Spleen (tissue), 13 donors: ENCODE measurements at places on chromosomes 4 and X.

- DNase-seq, result no peak
Measured at GRCh38 chrX:39264023-39264422, 462.8 kb downstream of the MID1IP1 start.

DNA sequence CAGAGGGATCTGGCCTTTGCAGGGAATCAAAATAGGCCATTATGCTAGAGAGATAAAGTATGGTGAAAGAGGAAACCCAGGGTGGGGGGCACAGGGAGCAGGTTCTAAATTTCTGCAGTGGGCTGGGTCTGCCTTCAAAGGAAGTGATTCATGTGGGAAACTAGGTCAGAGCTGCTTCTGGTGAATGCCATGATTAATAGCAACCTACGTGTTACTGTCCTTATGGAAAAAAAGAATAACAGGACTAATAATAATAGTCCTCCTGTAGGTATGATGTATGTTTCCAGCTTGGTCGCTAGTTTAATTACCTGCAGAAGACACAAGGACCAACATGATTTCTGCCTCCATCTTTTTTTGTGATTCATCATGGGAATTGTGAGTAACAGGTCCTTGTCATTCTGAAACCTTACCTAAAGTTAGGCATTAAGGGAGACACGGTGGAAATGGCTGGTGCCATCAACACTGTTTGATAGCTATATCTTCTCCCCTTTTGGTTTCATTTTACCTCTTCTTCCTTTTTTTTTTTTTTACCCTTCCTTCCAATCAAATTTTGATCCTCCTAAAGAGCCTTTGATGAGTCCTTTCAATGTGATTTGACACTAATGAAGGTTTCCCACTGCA, 180.4 kb downstream of the CPEB2 start:
- no peak for DNase-seq

DNA sequence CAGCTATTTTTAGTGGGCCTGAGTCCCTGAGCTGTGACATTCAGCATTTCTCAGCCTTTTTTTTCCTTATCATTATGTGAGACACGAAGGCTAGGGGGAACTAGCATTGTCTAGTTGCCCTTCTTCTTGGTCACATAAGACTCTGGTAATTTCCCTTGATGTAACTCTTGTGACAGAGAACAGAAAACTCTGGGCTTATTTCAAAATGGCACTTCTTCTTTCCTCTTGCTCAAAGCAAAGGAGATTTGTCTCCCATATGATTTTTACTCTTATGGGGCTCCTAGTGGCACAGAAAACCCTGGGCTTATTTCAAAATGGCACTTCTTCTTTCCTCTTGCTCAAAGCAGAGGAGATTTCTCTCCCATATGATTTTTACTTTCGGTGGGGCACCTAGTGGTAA, 14.7 kb downstream of the ATXN3L start:
- DNase-seq, result no peak

GRCh38 chr4:48960988-48961635, 25.0 kb upstream of the CWH43 start:
- no peak for DNase-seq

- DNase-seq, result peak; percentile 54
Measured at GRCh38 chrX:155767876-155768769, 113.0 kb upstream of the VAMP7 start.

DNA sequence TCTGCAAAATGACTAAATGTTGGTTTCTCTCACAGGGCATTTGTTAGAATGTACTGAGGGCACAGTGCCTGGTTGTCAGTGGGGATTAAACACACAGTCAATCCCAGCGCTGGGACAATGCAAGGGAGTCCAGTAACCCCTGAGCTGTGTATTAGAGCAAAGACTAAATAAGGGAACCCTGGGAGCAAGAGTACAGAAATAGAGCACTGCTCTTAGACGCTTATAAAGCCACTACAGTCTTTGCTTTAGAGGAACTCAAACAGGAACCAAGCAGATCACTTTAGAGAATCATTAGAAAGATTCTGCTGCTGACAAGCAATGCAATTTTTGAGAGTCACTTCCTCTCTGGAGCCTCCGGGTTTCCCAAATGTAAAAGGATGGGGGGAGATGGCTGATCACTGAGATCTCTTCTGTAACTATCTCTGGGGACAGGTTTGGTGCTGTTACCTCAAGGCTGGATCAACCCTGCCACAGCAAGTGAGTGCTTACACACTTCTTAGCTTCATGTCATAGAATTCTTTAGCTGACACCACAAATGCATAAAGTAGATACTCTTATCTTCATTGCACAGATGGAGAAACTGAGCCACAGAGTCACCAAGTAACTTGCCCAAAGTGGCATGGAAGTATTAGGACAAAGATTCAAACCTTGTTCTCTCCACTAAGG, 137.8 kb upstream of the CPEB2 start:
- no peak for DNase-seq

DNA sequence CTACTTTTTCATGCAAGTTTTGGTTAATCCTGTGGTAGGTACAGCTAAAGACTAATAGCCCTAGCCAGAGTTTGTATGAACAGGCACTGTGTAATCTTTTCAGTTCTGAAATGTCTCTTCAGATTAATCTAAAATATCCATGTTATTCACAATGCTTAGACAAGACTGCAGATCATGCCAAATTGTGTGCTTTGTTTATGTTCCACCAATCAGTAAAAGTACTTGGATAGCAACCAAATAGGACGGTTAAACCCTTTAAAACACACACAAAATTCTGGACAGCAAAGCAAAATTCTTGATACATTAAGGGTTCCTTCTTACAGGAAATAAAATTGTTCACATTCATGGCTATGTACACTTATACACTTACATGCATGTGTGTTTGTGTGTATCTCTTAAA, 139.1 kb downstream of the KLHL13 start:
- no peak for DNase-seq

DNA sequence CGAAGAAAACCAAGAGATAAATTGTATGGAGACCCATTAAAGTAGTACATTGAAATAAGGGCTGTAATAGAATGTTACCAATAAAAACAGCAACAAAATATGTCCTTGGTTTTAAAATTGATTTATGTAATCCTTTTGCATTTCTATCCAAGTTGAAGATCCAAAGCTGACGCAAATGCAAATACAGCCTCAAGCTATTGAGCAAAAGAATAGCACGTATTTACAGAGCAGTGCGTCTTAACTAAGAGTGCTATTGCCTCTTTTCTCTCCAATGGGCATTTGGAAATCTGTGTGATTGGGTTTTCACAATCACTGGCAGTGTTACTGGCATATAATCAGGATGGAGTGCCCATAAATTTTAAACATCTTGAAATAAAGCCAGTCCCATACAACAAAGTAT, 417.4 kb downstream of the TLL1 start:
- no peak for DNase-seq

GRCh38 chrX:9110808-9111207, 76.9 kb upstream of the FAM9B start:
- DNase-seq, result no peak

- no peak for DNase-seq
Measured at GRCh38 chrX:22164770-22165388, 107.8 kb upstream of the CBLL2 start.

GRCh38 chrX:150903110-150903508, 4.6 kb upstream of the CD99L2 start:
- DNase-seq, result no peak

DNA sequence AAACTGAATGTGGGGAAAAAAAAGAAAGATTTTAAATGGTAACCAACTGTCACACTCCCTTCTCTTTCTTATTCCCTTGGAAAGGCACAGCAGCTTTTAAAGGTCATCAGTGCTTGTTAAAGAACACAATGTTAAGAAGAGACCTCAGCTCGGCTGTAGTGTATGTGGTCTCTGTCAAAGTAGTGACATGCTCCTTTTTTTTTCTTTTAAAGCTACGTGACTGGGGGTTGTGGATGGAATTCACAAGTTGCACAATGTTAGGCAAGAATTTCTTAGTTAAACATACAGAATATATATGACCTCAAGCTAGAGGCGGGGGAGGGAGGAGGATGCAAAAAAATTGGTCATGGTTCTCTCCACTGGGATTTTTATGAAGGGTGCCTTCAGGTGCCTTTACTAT, 45.6 kb downstream of the OCRL start:
- no peak for DNase-seq

- peak; percentile 92 for DNase-seq
Measured at GRCh38 chrX:154396973-154397887, 947 bp upstream of the RPL10 start.

DNA sequence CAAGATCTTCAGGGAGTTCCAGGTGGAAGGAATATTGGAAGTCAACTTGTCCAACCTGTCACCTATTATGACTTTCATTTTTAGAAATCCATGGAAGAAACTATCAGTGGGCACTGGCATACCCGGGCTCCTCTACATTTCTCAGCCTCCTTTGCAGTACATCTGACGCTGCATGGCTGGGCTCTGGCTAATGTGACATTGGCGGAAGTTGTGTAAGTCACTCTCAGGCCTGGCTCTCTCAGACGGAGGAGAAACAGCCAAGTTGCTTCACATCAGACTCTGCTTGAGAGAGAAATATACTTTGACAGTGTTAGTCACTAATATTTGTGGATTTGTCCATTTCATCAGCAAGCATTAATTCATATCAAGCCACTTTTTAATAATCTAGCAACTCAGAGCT, 4.5 kb downstream of the DCHS2 start:
- DNase-seq, result no peak

DNA sequence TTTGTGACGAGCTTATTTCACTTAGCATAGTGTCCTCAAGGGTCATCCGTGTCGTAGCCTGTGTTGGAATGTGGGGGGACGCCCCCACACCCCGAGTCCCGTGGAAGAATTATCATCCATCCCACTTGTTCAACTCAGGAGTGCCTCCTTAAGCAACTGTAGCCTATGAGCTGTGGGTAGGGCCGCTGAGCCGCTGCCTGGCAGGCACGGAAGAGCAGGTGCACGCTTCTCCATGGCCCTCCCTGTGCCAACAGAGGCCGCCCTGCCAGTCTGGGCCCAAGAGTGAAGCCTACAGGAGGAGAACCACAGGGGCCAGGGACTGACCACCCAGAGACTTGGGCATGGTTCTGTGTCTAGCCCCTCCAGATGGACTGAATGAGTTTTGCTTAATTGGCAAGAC, 2.3 kb upstream of the RGS12 start:
- DNase-seq, result no peak

GRCh38 chrX:8192276-8192675, 21.2 kb upstream of the VCX2 start:
- no peak for DNase-seq

DNA sequence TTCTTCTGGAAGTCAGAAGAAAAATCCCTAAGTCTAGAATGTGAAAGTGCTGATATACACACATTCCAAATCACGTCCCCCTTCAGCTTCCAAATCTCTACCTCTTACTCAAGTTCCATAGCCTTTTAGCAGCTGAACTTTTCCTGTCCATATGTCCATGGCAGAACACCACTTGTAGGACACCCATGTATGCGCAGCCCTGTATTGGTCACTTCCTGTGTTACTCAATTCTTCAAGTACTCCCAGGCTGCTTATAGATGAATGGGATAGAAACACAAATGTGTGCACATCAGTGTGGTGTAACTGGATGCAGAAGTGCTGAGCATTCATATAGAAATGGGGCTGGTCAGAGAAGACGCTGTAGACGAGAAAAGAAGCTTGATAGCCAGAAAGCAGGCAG, 18.8 kb downstream of the SRPX2 start:
- no peak for DNase-seq

DNA sequence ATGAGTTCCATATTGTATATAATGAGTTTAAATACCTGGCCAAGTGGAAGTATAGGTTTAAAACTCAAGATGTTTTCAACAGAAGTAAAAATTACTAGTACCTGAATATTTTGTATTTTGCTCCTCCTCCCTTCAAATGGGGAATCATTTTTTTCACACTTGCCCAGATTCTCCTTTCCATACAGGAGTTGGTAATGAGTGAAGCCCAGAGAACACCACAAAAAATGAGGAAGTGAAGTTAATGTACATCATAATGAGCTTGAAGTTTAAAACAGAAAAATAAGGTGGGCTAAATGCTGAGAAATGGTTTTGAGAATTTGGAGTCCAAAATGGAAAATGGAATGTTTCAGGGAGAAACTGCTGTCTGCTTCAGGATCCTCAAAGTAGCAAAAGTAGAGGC, 364.8 kb upstream of the EMCN start:
- DNase-seq, result no peak

DNA sequence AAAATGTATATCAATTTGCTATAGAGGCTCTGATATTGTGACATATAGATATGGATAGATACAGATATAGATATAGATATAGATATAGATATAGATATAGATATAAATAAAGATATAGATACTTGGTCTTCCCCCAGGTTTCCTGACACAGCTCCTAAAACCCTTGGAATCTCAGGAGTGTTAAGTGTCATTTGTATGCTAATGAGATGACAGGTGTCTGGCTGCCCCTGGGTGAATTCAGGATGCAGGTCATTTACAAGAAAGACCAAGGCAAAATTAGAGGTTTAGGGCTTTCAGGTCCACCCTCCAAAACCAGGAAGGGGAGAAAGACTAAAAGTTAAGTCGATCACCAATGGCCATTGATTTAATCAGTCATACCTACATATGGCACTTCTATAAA, 1034.8 kb downstream of the PDHA2 start:
- DNase-seq, result no peak

GRCh38 chrX:49661881-49662280, 33.9 kb downstream of the PAGE1 start:
- DNase-seq, result no peak

DNA sequence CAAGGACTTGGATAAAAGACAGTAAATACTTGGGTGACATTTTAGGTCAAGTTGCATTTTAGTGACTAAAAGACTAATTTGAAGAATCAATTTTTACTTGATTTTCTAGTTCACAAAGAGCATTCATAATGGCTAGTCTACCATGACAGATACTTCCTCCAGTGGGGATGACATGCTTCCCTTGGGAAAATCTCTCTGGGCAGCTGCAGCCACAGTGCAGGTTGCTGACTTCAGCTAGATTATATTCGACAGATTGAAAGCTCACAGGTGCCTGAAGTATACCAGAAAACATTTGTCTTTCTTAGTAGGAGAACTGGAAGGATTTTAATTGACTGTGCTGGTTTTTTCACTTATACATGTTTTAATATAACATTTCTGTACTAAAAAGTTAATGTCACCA, 209.6 kb upstream of the MAGEB2 start:
- DNase-seq, result no peak

GRCh38 chrX:1591863-1592469, 562 bp downstream of the AKAP17A start:
- peak; percentile 90 for DNase-seq

DNA sequence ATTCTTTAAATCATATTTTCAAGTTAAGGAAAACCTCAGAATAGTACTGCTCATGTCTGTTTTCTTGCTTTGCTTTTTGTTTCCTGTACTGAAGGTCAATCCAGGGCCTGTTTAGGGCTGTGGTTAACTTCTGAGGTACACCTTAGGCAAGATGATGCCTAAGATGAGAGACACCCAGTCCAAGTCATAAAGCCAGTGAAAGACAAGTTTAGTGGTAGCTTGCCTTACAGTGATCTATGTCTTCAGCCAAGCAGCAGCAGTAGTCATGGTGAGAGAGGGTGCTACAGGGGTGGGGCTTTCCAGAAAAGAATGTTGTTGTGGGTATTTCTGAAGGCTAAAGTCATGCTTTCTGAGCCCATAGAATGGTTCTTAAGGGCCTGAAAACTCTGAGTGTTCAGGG, 173.7 kb downstream of the VSIG4 start:
- DNase-seq, result no peak
